Hippocampal formation (tissue), 2 donors: ENCODE measurements at places on chromosomes 16 and 17.

- no peak for DNase-seq
Measured at GRCh38 chr17:63697341-63698286, 2.3 kb downstream of the LIMD2 start.

- DNase-seq: no peak
Measured at GRCh38 chr17:47288531-47289116, 35.0 kb downstream of the ITGB3 start.

- DNase-seq: no peak
Measured at GRCh38 chr17:33302394-33302793, 9.3 kb upstream of the ASIC2 start.

DNA sequence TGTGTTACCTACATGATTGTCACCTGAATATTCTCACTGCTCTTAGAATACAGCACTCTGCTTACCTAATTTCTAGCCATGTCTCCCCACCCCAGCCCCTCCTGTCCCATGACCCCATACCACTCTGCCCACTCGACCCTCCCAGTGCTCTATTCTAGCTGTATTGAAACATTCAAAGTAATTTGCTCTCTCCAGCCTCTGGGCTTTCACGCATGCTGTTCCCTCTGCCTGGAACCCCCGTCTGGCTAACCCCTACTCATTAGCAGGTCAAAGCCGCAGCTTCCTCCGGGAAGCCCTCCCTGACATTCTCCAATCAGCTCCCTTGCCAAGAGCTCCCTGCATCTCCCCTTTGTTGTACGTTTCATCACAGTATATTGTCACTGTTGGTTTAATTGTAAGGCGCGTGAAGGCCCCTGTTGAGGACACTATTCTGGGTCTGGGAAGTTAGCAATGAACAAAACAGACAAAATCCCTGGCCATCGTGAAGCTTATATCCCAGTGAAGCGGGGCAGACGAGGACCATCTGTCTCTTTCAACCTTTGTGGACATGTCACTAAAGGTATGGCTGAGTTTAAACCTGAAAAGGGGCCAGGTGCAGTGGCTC, 72.3 kb upstream of the LHX1 start:
- DNase-seq: no peak

- DNase-seq: no peak
Measured at GRCh38 chr17:78805301-78805700, 23.2 kb upstream of the CYTH1 start.

DNA sequence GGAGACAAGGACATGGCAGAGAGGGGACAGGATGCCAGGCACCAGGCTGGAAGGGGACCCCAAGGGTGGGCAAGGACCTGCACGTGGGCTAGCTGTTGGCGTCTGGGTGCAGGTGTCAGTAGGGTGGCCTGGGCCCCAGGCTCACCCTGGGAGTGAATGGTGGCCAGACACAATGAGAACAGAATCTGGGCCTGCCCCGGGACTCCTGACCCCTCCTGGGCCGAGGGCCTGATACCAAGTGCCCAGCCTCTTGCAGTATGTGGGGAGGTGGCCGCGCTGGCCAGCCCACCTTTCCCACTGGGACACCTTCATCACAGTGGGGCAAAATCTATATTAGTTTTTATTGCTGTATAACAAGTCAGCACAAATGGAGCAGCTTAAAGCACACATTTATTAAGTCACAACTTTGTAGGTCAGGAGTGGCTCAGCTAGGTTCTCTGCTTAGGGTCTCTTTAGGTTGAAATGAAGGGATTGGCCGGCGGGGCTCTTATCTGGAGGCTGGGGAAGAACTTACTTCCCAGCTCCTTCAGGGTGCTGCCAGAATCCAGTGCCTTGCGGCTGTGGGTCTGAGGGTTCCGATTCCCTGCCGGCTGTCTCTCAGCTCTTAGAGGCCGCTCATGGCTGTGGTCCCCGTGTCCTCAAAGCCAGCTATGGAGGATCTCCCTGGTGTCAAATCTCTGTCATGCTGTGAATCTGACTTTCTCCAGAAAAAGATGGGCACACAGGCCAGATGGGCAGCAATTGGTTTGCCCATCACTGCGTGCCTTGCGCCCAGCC, 3.6 kb downstream of the PRSS33 start:
- DNase-seq: no peak

- DNase-seq: no peak
Measured at GRCh38 chr16:9469512-9469911, 378.1 kb downstream of the HAPSTR1 start.

GRCh38 chr17:9533441-9533840, 42.2 kb downstream of the STX8 start:
- no peak for DNase-seq

DNA sequence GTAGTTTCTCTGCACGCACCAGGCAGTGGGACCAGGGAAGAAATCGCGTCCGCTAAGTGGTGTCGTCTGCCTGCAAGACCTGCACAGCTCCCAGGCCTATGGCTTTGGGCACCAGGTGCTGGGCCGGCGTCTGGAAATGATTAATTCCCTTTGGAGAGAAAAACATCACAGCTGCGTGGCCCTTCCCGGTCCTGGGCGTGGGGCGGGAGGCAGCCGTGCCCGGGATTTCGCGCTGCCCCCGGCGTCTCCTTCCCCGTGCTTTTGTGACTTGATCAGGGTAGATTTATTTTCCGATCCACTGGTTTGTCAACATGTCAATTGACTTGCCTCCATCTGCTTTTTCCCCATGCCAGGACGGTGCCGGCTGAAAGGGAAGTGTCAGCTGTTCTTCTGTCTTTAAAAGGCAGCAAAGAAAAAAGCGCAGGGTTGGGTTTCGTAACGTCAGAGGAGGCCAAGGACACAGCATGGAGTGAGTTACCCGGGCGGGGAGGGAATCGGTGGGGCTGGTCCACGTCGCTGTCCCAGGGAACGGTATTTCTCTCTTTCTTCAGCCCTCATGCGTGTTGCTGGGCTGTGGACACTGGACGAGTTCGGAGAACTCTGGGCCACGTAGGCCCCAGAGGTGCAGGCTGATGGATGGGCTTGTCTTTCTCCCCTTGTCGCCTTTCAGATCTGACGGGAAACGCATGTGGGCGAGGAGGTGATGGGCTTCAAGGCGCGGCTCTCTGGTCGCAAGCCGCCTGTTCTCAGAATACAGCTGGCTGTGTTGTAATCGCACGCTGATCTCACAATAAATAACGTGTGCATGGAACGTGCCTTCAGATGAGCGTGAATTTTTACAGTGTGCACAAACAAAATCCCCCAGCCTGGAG, 188.1 kb upstream of the ZNF469 start:
- DNase-seq: peak; percentile 2

DNA sequence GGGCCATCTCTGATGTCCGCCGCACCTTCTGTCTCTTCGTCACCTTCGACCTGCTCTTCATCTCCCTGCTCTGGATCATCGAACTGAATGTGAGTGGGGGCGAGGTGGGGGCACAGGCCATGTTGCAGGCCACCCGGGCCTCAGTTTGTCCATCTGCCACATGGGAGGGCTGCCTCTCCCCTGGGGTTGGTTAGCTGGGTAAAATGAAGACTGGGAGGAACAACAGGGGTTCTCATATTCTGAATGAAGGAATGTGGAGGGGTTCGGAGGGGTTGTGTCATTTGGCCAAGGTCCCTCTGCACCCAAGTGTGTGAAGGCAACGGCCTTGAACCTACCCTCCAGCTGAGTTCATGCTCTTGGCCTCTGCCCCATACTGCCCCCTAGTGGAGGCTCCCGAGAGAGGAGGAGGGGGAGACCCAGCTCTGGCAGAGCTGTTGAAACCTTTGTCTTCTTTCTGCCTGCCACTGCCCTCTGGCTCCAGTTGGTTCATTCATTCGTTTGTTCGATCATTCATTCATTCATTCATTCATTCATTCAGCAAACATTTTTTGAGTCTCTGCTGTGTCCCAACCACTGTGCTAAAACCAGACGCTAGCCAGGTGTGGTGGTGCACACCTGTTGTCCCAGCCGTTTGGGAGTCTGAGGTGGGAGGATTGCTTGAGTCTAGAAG, 11.4 kb upstream of the TCAP start:
- DNase-seq: no peak

DNA sequence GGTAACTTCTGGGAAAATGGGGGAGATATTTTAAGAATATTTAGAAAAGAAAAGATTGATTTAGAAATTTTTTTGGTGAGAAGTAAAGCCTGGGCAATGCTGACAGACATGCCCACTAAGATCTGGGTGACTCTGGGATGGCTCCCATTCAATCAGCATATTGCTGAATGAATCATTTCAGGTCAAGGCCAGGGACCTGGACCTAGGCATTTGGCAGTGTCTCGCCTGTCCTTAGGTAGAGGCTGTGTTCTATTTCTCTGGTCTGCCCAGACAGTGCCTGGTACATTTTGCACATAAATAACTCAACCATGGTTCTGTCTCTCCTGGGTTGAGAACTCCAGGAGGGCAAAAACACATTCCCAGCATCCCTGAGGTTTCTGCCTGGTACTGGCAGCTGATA, 39.9 kb downstream of the SMPD3 start:
- DNase-seq: no peak

DNA sequence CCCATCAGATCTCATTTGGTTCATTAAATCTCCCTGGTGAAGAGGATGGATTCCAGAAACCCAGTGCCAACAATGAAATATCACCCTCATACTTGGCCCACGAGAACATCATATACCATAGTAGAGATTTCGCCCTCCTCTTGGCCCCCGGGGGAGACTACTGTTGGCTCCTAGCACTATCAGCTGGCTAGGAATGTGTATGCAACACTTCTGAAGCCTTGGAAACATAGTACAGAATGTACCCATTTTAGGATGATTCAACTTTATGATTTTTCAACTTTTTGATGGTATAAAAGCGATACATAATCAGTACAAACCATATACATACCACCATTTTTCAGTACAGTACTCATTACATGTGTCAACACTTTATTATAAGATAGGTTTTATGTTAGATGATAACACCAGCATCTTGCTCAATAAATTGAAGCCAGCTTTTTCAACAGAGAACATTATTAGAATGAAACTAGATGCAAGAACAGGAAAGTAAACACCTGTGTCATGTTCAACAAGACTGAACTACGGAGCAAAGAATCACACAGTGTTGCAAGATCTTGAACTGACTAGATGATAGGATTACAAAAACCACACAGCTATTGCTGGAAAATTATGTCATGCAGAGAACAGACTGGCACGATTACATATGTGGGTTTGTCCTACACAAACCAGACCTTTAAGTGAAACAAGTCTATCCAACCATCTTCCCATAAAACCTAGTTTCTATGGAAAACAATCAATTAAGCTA, 17.2 kb downstream of the RSL1D1 start:
- no peak for DNase-seq

- DNase-seq: no peak
Measured at GRCh38 chr17:537133-537532, 177.5 kb downstream of the VPS53 start.

DNA sequence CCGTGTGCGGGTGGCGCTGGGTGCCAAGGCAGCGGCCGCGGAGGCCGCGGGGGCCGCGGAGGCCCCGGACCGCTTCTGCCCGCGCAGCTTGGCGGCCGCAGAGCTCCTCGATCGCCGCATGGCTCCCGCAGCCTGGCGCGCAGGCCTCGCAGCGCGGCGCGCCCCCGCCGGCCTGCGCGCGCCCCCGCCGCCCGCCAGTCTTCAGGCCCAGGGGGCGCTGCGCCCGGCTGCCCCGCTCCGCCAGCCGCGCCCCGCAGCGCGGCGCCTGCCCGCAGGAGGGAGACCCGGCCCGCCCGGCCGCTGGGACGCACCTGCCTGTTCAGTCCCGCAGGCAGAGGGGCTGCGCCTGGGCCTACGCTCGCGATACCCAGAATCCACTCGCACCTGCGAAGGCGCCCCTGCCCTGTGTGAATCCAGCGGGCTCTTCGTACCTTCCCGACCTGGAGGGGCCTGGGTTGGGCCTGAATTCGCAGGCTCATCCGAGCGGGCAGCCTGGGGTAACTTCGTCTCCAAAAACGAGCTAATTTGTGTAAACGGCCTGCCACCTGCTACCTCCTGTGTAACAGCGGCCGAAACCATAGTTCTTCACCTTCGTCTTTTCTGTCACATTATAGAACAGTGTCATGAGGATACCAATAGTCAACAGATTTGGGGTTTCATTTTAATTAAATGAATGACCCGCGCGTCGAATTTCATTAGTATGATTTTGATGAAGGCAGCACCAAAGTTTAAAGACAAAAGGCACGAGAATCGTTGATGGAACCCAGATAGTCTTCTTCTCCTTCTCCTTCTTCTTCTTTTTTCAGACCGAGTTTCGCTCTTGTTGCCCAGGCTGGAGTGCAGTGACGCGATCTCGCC, at the start of gene CENPV:
TSS of gene CENPV (minus strand) at position 153 of the 858 bp plus-strand sequence. CDS start at position 120, 33 bp downstream.
- DNase-seq: peak; percentile 22

DNA sequence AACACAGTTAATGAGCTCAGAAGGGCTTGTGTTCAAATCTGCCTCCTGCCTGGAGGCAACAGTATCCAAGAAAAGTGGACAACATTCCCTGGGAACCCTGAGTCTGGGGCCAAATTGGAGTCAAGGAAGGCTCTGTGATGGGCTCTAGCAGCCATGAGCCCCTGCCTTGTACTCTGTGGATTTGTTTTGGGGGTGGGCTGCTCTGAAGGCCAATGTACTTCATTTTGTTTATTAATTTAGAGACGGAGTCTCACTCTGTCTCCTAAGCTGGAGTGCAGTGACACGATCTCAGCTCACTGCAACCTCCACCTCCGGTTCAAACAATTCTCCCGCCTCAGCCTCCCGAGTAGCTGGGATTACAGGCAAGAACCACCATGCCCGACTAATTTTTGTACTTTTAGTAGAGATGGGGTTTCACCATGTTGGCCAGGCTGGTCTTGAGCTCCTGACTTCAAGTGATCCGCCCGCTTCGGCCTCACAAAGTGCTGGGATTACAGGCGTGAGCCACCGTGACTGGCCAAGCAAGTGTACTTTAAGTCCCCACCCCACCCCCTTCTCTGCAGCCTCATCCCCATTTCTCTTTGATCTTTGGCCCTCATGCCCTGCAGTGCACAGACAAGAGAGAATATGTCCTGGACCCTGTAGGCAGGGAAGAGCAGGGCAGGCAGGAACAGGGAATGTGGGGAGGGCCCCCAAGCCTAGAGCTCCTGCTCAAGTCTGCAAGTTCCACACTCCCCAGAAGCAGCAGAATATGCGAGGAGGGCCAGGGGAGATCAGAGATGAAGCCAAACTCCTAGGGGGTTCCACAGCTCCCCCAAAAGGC, 2.7 kb upstream of the GIP start:
- DNase-seq: no peak

DNA sequence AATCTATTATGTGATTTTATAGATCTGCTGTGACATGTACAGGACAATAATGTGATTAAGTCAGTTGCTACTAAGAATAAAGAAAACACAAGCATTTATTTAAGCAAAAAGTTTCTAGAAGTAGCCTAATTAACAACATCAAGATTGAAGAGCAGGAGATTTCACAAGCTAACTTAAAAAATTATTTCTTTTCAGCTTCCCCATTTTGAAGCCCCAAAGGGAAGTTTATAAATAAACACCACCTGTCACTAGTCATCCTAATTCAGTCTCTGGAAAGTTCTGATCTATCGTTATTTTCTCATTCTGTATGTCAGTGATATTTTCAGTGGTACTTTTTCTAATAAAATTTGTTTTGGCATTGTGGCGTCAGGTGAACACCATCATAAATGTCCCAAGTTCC, 8.3 kb downstream of the CAPNS2 start:
- no peak for DNase-seq

DNA sequence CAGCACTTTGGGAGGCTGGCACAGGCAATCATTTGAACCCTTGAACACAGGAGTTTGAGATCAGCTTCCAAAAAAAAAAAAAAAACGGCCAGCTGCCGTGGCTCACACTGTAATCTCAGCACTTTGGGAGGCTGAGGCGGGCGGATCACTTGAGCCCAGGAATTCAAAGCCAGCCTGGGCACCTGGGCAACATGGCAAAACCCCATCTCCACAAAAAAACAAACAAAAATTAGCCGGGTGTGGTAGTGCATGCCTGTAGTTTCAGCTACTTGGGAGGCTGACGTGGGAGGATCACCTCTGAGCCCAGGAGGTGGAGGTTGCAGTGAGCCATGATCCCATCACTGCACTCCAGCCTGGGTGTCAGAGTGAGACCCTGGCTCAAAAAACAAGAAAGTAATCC, 39.0 kb downstream of the GRB2 start:
- DNase-seq: no peak

- no peak for DNase-seq
Measured at GRCh38 chr17:19708431-19709175, 7.8 kb downstream of the SLC47A2 start.
